ENCODE measurements at places on chromosomes 11 and 22.

DNA sequence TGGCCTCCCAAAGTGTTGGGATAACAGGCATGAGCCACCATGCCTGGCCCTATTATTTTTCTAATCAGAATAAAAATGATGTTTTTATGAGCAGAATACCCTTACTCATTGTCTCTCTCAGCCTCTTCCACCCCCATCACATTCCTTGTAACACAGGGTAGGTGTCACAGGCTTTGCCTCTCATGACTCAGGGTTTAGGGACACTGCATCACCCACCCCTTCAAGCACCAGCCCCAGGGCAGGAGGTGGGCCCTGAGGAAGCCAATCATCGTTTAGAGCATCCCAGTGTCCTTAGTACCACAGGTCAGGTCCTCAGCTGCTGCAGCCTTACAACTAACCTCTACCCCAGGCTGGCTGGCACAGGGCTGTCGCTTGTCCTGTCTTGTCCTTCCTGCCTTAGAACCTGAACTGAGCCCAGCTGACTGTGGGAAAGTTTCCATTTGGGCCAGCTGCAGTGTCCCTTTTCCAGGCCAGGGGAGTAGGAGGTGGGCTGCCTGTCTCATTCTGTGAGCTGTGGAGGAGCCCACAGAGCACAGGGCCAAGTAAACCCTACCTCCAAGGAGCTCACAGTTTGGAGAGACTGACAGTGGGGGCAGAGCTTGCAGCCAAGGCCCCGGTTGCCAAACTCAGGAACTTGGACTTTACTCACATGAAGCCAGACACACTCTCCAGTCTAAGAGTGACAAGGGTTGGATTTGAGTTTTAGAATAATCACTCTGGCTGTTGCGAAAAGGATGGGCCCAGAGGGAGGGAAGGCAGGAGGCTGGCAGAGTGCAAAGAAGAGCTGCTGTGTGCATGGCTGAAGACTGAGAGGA lies 19.5 kb upstream of the UVRAG start:
- no peak overlapping the region for H3K4me3 ChIP-seq
- no peaks in the 10 kb centered on the region for H3K4me1 ChIP-seq
- no peak overlapping the region for H3K27ac ChIP-seq
- no peaks in the 10 kb centered on the region for H3K27me3 ChIP-seq

DNA sequence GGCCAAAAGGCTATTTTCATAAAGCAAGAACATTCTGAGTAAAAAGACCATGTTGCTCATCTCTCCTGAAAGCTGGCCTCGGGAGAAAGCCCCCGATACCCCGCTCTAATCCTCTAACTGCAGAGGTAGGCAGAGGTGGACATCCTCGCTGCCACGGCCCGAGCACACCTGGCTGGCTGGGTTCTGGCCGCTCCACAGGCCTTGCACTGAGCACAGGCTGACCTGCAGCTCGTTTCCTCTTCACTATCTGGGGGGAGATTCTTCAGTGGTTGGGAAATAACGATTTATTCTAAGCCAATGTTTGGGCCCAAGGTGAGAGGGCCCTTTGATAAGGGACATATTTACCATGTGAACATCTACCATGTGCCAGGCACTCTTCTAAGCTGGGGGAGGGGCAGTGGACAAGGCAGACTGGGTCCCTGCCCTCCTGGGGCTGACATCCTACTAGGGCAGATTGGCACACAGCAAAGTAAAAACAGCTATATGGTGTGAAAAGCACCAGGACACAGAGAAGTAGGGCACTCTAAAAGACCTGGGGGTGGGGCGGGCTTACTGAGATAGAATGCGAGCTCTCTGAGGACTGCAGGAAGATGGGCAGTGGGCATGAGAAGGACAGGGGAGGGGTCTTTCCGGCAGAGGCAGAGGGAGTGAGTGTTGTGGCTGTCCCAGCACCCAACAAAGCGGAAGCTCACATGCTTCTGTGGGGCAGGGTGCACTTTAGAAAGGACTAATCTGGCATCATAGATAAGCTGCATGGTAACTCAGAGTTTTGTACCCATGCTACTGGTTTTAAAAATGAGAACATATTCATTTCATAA lies 65.5 kb upstream of the ARFGAP3 start:
- DNase-seq: no peak
- H3K4me3 ChIP-seq: no peak overlapping the region
- no peaks in the 10 kb centered on the region for H3K36me3 ChIP-seq

- no peak overlapping the region for H3K27ac ChIP-seq
- DNase-seq: peak; percentile 62
- H3K4me3 ChIP-seq: no peak overlapping the region
- no peaks in the 10 kb centered on the region for H3K36me3 ChIP-seq
These were observed 12.3 kb upstream of the ASPHD2 start for GRCh38 chr22:26416670-26417276.

- peaks cover 25% of the 10 kb centered on the region for H3K4me1 ChIP-seq
- H3K36me3 ChIP-seq: no peaks in the 10 kb centered on the region
These were observed 585 bp downstream of the ARHGEF12 start for GRCh38 chr11:120336641-120337354.

DNA sequence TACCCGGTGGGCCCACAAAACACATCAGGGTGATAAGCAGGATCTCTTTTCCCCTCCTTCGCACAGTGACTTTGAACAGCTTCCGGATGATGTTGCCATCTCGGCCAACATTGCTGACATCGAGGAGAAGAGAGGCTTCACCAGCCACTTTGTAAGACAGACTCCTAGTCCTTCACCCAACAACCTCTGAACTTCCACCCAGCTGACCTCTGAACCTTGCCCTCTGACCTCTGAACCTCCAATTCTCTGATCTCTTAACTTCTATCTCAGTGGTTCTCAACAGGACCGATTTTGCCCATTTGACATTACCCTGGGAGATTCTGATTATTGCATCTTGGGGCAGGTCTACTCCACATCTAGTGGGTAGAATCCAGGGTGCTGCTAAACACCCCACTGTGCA lies 3.2 kb downstream of the NCF4 start:
- peaks cover 14% of the 10 kb centered on the region for H3K27me3 ChIP-seq
- no peak overlapping the region for H3K4me3 ChIP-seq
- H3K27ac ChIP-seq: no peak overlapping the region
- no peaks in the 10 kb centered on the region for H3K4me1 ChIP-seq

Measured in neural progenitor cell (in vitro differentiated cells).